ENCODE measurements at places on chromosomes 1 and 21. TPM values are rescaled to one million over a fixed set of nuclear protein-coding genes. Genes with fewer than 3 reads are reported as not detected.

GRCh38 chr1:34268311-34268954 is 91.7 kb downstream of the C1orf94 start:
- no peaks in the 10 kb centered on the region for H3K36me3 ChIP-seq
- no peaks in the 10 kb centered on the region for H3K27me3 ChIP-seq
- H3K27ac ChIP-seq = no peak overlapping the region
- no peak overlapping the region for H3K4me3 ChIP-seq
- DNase-seq = no peak
- H3K4me1 ChIP-seq = no peaks in the 10 kb centered on the region

DNA sequence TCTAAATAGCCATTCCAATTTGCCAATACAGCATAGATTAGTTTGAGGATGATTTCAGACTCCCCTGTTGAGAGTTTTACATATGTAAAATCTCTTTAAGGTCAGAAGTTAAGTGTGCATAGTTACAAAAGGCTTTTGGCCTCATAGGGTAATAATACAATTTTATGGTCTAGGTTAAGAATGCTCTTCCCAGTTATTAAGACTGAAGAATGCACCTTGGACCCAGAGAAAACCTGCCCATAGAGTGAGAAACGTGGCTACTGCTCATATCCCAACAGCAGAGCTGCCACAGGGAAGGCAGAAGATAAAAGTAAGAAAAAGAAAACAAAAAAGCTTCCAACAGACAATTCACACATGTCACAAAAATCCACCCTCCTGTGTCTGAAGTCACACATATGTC is 255.9 kb downstream of the LMO4 start:
- no peaks in the 10 kb centered on the region for H3K4me1 ChIP-seq
- no peaks in the 10 kb centered on the region for H3K36me3 ChIP-seq
- H3K27me3 ChIP-seq = no peaks in the 10 kb centered on the region
- no peak overlapping the region for H3K27ac ChIP-seq
- H3K4me3 ChIP-seq = no peak overlapping the region
- no peak for DNase-seq

The SPRR2D gene
- not detected for total RNA-seq

The TSSK3 gene
- total RNA-seq = 5.1 TPM

DNA sequence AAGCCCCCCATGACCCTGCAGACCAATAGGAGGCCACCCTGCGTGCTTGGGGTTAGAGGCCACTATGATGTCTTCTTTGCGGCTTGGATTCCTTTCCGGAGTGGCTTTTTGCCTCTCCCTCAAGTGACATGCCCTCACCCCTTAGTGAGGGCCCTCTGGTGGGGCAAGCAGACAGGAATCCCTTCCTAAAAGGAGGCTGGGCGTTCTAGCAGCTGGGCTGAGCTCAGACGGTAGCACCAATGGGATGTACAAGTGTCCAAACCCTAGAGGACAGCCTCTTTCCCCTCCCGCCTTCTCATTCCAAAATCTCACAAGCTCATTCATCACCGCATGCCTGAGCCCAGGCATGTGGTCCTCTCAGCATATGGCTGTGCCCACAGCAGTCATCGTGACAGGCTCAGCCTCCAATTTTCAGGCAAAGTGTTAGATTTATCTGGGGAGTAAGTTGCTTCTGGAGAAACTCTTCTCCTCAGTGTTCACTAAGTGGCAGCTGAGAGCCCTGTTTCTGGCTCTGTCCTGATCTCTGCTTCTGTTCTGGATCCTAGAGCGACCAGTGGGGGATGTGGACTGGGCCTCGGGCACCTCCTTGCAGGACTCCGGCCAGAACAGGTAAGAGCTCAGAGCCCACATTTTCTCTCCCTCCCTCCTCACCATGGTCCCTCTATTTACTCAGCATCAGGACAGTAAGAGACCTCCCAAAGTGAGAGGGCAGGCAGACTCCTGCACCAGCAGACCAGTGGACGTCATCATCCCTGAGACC is 4.8 kb downstream of the KIAA1614 start:
- H3K4me1 ChIP-seq = no peaks in the 10 kb centered on the region
- no peak overlapping the region for H3K27ac ChIP-seq
- H3K36me3 ChIP-seq = no peaks in the 10 kb centered on the region
- DNase-seq = no peak

The FCAMR gene
- total RNA-seq = not detected

- no peaks in the 10 kb centered on the region for H3K27me3 ChIP-seq
- no peak overlapping the region for H3K4me3 ChIP-seq
- H3K36me3 ChIP-seq = no peaks in the 10 kb centered on the region
- no peak for DNase-seq
- no peaks in the 10 kb centered on the region for H3K4me1 ChIP-seq
These were observed 36.3 kb downstream of the NRDC start for GRCh38 chr1:51842261-51842660.

DNA sequence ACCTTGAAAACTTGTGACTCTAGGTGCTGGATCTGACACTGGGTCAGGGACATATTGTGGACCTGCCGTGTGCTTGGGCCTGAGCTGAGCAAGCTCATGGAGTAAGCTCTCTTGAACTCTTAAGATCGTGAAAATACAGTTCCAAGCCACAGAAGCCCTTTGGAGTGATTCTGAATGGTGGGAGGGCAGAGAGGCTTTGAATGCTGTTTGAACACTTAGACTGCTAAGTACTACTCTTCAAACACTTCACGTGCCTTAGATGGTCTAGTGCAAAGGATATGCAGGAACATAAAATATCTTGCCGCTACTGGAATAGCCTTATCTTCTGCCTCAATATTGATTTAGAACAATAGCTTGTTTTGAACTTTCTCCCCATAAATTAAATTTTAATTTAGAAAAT is 21.6 kb downstream of the ROR1 start:
- no peak overlapping the region for H3K27ac ChIP-seq
- H3K4me3 ChIP-seq = no peak overlapping the region
- no peaks in the 10 kb centered on the region for H3K4me1 ChIP-seq
- no peak for DNase-seq
- no peaks in the 10 kb centered on the region for H3K36me3 ChIP-seq

The KRTAP8-1 gene
- total RNA-seq = not detected

DNA sequence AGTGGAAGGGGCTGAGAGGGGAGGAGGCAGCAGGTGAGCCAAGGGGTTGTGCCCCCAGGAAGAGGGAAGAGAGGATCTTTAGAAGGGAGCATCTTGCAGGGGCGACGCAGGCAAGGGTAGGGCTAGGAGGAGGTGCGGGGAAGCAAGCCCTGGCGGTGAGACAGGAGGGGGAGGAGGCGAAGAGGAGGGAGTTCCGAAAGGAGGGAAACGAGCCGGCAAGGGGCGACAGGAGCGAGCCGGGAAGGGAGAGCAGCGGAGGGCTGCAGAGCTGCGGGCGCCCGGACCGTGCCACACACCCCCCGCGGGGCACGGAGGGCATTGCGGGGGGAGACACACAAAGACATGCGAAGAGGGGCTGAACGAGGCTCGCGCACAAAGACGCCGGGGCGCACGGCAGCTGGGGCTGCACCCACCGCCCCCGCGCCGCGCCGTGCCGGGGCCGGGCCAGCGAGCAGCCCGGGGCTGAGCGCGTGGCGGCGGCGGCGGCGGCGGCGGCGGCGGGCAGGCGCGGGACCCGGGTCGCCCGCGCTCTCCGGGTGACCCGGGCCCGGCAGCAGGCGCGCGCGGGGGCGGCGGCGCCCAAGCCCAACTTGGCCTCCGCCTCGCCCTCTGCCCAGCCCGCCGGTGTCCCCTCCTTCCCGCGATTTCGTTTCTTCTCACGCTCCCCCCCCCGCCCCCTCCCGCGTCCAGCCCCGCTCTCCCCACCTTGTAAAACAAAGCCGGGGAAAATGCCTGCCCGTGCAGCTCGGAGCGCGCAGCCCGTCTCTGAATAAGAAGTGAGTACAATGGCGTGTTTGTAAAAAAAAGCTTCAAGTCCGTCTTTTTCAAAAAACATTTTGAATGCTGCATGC is at the start of gene KCNK2:
KCNK2 (plus strand) TSS at position 206 of the 851 bp plus-strand sequence. CDS start 649 bp downstream, outside the sequence.
- peaks cover 10% of the 10 kb centered on the region for H3K27me3 ChIP-seq
- DNase-seq = no peak
- H3K27ac ChIP-seq = no peak within 1 kb of the TSS
- no peaks in the 10 kb centered on the region for H3K36me3 ChIP-seq

- no peaks in the 10 kb centered on the region for H3K4me1 ChIP-seq
- H3K27me3 ChIP-seq = no peaks in the 10 kb centered on the region
- H3K36me3 ChIP-seq = no peaks in the 10 kb centered on the region
These were observed 127.3 kb downstream of the DSCAM start for GRCh38 chr21:40719615-40720014.

The LEFTY1 gene
- total RNA-seq = not detected

GRCh38 chr1:6037338-6037762 is 8.3 kb upstream of the KCNAB2 start:
- H3K27me3 ChIP-seq = no peaks in the 10 kb centered on the region
- no peaks in the 10 kb centered on the region for H3K36me3 ChIP-seq
- no peak for DNase-seq

GRCh38 chr21:38761531-38761930 is 44.2 kb upstream of the ETS2 start:
- no peaks in the 10 kb centered on the region for H3K36me3 ChIP-seq
- no peak for DNase-seq
- peaks cover 4% of the 10 kb centered on the region for H3K4me1 ChIP-seq

DNA sequence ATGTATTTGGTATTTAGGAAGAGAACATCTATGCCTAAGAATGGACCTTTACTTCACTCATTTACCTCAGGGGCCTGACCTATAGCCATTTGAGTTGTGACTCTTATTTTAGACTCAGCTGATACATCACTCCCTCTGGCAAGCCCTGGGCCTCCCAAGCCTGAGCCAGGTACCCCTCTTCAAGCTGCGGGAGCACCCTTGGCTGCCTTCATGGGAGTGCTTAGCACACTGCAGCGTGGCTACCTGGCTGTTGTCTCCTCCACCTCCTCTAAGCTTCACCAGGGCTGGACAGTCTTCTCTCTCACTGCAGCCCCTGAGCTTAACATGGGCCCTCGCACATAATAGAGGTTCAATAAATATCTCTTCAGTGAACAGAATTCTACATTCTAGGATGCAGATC is 23.5 kb upstream of the LHX4 start:
- no peaks in the 10 kb centered on the region for H3K27me3 ChIP-seq
- H3K4me1 ChIP-seq = no peaks in the 10 kb centered on the region
- no peak overlapping the region for H3K27ac ChIP-seq
- no peaks in the 10 kb centered on the region for H3K36me3 ChIP-seq
- DNase-seq = no peak

GRCh38 chr1:245480393-245481120 is 325.8 kb downstream of the KIF26B start:
- no peak overlapping the region for H3K4me3 ChIP-seq
- H3K36me3 ChIP-seq = no peaks in the 10 kb centered on the region
- no peak overlapping the region for H3K27ac ChIP-seq
- H3K27me3 ChIP-seq = no peaks in the 10 kb centered on the region
- no peak for DNase-seq
- no peaks in the 10 kb centered on the region for H3K4me1 ChIP-seq

The NHLH1 gene
- 0.42 TPM for total RNA-seq

- H3K27me3 ChIP-seq = no peaks in the 10 kb centered on the region
- H3K4me1 ChIP-seq = peaks cover 27% of the 10 kb centered on the region
- H3K36me3 ChIP-seq = no peaks in the 10 kb centered on the region
- no peak overlapping the region for H3K4me3 ChIP-seq
These were observed 3.1 kb upstream of the CD2 start for GRCh38 chr1:116751146-116751545.

GRCh38 chr1:66644331-66644730 is 107.9 kb upstream of the DYNLT5 start:
- DNase-seq = no peak
- no peaks in the 10 kb centered on the region for H3K27me3 ChIP-seq
- no peaks in the 10 kb centered on the region for H3K4me1 ChIP-seq
- no peaks in the 10 kb centered on the region for H3K36me3 ChIP-seq
- no peak overlapping the region for H3K27ac ChIP-seq
- H3K4me3 ChIP-seq = no peak overlapping the region

GRCh38 chr1:54267815-54268761 is 68.1 kb downstream of the MRPL37 start:
- no peaks in the 10 kb centered on the region for H3K27me3 ChIP-seq
- DNase-seq = no peak
- H3K36me3 ChIP-seq = no peaks in the 10 kb centered on the region
- no peaks in the 10 kb centered on the region for H3K4me1 ChIP-seq

The NGF gene
- total RNA-seq = not detected

The UTS2 gene
- total RNA-seq = not detected

The GNG4 gene
- 2.3 TPM for total RNA-seq

- no peak overlapping the region for H3K27ac ChIP-seq
- no peaks in the 10 kb centered on the region for H3K27me3 ChIP-seq
- H3K4me1 ChIP-seq = no peaks in the 10 kb centered on the region
- H3K36me3 ChIP-seq = no peaks in the 10 kb centered on the region
These were observed 63.8 kb downstream of the TGFB2 start for GRCh38 chr1:218408942-218409341.

- no peak for DNase-seq
- no peaks in the 10 kb centered on the region for H3K27me3 ChIP-seq
- no peak overlapping the region for H3K27ac ChIP-seq
- no peak overlapping the region for H3K4me3 ChIP-seq
These were observed 4.5 kb downstream of the AKNAD1 start for GRCh38 chr1:108852221-108852975.

The PNRC2 gene
- 139 TPM for total RNA-seq

- no peaks in the 10 kb centered on the region for H3K27me3 ChIP-seq
- H3K27ac ChIP-seq = peak overlapping the region; percentile 97
- DNase-seq = no peak
- peaks cover 5% of the 10 kb centered on the region for H3K4me1 ChIP-seq
- no peaks in the 10 kb centered on the region for H3K36me3 ChIP-seq
These were observed 2.2 kb downstream of the NSUN4 start for GRCh38 chr1:46342677-46343350.

DNA sequence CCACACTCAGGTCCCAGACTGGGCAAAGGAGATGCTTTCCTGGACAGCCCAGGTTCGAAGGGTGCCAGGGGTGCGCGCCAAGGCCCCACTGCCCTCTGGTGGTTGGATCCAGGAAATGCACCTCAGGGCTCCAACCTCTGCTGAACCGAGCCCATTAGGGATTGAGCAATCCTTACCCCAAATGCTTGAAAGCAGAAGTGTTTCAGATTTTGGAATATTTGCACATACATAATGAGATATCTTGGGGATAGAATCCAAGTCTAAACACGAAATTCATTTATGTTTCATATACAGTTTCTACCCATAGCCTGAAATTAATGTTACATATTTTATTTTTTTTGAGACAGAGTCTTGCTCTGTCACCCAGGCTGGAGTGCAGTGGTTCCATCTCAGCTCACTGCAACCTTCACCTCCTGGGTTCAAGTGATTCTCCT is 57.4 kb downstream of the SLC9A1 start:
- H3K4me3 ChIP-seq = no peak overlapping the region
- no peaks in the 10 kb centered on the region for H3K4me1 ChIP-seq
- no peaks in the 10 kb centered on the region for H3K27me3 ChIP-seq
- H3K27ac ChIP-seq = no peak overlapping the region
- H3K36me3 ChIP-seq = no peaks in the 10 kb centered on the region
- DNase-seq = peak; percentile 63

DNA sequence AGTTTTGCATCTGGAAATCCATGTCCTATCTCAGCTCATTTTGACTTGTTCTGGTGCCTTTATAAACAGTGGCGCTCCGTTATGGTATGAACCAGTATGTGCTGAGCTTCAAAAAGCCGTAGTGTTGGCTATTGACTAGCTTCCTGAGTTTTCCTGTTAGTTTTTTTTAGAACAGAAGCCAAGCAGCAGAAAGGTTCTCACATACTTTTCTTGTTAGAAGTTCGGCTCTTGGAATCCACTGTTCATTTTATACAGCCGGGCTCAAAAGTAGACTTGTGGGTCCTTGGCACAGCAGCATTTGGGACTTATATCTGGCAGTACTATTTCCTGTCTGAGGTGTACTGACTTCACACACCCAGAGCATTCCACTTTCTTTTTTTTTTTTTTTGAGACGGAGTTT is 63.8 kb downstream of the TBCE start:
- H3K4me3 ChIP-seq = no peak overlapping the region
- H3K27me3 ChIP-seq = no peaks in the 10 kb centered on the region
- no peaks in the 10 kb centered on the region for H3K4me1 ChIP-seq
